Stimulated activated CD8-positive, alpha-beta memory T cell treated with anti-CD3 and anti-CD28 coated beads, Interleukin-15, amount 100 ng/mL, for 24 hours (primary cell): ENCODE measurements at places on chromosomes 4 and X.

- DNase-seq: no peak
Measured at GRCh38 chrX:65642914-65643491, 24.5 kb upstream of the MSN start.

DNA sequence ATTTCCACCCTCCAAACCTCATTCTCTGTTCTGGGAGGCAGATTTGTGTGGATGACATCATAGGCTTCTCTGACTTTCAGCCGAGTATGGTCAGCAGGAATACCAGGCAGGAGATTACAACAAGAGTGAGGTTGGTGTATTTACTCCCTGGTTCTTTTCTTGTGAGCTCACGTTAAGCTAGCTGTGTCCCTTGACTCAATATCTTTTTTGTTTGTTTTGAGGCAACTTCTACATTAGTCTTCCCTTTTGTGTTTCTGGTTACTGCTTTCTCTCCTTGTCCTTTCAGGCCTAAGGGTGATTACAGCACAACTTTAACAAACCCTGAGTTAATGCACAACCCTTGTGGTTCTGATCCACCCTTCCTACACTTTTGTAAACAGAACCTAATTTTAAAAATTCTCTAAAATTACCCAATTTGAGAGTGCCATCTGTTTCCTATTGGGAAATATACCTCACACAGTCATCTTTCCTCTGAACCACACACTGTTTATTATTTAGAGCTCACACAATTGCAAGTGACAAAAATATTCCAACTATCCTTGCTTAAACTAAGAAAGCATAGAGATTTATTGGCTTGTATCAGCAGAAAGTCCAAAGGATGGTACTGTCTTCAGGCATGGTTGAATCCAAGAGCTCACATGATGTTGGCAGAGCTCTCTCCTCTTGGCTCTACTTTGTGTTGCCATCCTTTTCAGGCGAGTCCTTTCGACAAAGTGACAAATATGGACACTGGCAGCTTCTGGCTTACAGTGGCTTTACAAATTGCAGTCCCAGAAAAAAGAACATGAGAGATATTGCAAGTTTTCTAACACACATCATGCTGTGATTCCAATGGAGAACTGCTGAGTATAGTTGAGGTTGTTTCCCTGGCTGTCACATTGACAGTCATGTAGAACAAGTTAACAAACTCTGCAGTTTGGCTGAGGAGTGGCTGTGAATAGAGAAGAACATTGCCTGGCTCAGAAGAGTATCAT is 150.5 kb upstream of the DDIT4L start:
- DNase-seq: no peak

DNA sequence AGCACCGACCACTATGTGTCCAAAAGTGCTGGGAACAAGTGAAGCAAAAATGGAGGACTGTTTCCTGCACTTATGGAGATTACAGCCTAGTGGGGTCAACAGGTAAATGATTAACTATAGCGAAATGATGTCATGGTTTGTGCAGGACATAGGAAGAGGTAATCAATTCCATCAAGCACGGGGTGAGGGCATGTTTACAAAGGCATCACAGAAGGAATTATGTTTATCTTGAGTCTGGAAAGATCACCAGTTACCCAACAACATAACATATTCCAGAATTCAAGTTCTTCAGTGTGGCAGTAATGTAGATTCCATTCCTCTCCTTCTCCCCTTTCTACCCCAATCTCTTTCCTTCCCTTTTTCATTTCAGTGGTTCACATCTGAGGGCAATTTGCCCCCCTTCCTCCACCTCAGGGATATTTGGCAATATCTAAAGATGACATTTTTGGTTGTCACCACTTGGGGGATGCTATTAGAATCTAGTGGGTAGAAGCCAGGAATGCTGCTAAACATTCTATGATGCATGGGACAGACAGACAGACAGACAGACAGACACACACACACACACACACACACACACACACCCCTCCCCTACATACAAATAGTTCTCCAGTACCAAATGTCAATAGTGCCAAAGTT is 24.1 kb downstream of the FAM47E start:
- DNase-seq: no peak

GRCh38 chrX:11687157-11687556 is 21.4 kb upstream of the ARHGAP6 start:
- DNase-seq: no peak

GRCh38 chrX:103953353-103953752 is 9.1 kb upstream of the TMSB15B start:
- DNase-seq: no peak

DNA sequence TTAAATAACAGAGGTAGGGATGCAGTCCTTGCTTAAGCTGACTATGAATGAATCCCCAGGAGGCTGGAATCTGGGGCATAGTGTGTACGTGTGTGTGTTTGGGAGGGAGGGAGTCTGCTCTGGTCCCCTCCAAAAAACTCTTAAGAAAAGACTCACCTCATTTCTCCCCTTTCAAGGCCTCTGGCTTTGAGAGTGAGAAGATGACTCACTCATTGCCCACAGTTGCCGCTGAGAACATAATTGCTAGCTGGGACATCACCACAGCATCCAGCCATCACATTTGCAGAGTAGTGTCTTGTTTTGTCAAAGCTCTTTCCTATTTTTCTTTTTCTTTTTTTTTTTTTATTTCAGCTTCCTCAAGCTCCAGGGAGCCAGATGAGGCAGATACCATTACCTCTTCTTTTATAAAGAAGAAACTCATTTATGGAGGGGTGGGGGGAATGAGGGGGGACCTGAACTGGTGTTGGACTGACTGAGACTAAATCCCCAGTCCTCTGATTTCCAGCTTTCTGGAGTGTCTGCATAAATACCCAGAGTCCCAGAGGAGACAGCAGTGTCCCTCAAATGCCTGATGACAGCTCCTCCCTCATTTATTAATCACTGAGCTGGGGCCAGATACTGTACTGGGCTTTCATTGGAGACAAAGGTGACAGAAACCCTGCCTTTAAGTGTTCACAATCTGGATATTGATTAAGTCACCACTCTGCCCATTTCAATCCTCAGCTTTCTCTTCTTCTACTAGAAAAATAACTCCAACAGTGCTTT is 61.9 kb upstream of the LAS1L start:
- DNase-seq: no peak

GRCh38 chr4:60682901-60683300 is 517.2 kb upstream of the ADGRL3 start:
- DNase-seq: no peak

- DNase-seq: no peak
Measured at GRCh38 chrX:13033193-13033592, 11.2 kb downstream of the FAM9C start.

- no peak for DNase-seq
Measured at GRCh38 chr4:114041117-114041475, 61.6 kb upstream of the ARSJ start.

DNA sequence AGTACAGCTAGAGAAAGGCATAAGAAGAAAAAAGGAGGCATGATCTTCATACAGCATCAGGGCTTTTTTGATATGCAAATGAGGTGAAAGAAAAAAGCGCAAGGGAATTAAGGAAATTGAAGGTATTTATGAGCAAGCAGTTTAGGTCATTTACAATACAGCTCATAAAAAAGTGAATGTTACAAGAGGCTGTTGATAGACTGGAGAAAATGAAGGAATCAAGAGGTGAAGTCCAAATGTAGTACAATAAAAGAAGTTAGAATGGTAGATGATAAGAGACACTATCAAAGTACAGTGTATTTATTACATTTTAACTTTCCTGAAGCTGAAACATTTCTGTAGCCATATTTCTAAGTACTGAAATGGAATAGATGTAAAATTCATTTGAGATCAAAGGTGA is 1349.5 kb downstream of the ADGRL3 start:
- no peak for DNase-seq

DNA sequence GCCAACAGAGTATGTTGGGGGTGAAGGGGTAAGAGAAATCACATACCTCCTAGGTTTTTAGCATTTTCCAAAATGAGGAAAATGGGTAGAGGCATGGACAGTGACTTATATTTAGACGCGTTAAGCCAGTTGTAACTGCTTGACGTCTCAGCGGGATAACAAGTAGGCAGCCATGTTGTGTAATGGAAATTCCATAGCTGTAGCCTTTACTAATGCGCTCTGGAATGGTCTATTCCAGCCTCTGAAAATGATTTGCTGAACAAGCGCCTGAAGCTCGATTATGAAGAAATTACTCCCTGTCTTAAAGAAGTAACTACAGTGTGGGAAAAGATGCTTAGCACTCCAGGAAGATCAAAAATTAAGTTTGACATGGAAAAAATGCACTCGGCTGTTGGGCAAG is 135.5 kb downstream of the PTTG2 start:
- no peak for DNase-seq
